ENCODE measurements at places on chromosomes 1 and 21.

DNA sequence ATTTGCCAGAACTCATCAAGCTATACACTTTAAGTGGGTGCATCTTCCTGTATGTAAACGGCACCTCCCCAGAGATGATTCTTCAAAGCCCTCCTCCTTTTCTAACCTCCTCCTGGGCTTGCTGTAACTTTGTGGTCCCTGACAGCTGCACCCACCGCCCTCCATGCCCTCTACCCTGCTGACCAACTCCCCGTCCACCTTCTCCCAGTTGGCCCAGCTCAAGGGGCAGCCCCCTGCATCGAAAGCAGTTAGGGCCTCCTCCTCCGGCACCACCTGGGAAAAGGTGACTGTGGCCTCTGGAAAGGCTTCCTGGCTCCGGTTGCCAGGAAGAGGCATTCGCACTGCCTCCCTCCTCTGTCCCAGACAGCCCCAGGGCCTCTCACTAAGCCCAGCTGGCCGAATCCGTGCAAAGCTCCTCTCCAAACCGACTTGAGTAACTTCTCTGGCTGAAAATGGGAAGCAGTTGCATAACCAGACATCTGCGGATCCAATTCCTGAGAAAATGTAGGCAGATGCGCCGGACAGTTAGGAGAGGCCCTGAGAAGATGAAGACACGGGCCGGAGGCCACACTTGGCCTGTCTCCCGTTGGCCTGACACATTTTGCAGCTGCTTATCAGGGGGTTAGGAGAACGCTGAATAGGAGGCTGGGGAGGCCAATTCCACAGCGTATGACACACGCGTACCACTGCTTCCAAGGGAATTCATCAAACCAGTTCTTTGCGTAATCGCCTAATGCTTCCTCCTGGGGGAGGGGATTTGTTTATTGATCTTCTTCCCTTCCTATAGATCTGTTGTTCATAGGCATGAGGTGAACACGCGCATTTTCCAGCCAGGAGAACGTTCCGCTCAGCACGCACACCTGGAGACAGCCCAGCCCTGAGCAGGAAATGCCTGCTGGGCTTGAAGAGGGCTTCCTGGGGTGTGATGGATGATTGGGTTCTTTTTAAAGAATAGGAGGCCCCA lies 48.7 kb upstream of the COL6A2 start:
- DNase-seq = peak; percentile 47

- no peak for DNase-seq
These were observed 318.6 kb downstream of the CAMTA1 start for GRCh38 chr1:7103874-7104273.

DNA sequence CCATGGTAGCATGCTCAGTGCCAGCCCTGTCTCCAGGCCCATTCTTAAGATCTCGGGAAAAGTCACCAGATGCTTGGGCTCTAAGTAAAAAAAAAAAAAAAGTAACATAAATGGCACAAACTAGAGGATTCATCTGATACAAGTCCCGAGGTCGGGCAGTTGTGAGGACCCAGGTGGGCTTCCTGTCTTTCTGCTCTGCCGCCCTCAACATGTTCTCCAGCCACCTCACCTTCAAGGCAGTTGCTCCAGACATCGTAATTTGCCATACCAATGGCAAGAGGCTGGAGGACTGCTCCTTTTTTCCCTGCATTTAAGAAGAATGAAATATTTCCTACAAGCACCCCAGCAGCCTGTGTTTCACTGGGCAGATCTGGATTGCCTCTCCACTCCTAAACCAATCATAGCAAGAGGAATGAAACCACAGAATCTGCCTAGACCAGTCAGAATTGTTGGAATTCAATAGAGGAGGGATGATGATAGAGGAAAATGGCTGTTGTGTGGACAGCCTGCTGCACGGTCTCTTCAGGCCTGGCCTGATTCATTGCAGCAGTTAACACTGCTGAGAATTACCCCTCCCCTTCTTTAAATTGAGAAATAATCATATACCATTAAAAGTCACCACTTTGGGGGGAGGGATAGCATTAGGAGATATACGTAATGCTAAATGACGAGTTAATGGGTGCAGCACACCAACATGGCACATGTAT lies 5.4 kb downstream of the HMGN2 start:
- no peak for DNase-seq

DNA sequence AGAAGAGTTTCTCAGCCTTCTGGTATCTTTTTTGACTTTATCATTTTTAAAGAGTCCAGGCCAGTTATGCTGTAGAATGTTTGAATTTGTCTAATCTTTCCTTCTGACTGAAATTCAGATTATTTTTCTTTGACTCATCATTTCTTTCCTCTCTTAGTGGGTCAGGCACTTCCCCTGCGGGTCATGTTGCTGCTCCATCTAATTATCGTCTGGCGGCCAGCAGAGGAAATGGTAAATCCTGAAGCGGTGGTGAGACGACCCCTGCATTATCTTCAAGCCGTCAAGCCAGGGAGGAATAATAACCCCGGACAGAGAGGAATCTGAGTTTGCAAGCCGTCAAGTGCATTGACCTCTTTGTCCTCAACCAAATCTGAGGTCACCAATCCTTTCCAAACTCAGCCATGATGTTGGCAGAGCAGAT lies 102.1 kb downstream of the ADSS2 start:
- no peak for DNase-seq

DNA sequence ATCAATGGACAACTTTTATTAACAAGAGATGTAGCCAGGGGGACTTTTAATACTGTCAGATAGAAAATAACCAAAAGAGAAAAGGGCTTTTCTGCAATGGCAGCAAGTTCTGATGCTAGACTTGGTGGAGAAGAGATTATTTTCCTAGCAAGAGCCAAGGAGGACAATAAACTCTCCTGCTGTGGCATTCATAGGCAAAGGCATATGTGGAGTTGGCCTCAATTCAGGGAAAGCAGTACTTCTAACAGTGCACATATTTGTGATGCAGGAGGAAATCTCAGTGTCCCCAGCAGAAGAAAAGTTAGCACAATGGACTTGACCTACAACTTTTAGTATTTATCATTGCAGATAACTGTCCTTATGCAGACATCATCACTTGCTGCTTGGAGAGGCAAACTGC lies 75.1 kb upstream of the GRIK1 start:
- no peak for DNase-seq

GRCh38 chr1:101371259-101371658 lies 134.4 kb downstream of the S1PR1 start:
- DNase-seq = no peak

- no peak for DNase-seq
These were observed 115.7 kb downstream of the AKT3 start for GRCh38 chr1:243734308-243734695.

DNA sequence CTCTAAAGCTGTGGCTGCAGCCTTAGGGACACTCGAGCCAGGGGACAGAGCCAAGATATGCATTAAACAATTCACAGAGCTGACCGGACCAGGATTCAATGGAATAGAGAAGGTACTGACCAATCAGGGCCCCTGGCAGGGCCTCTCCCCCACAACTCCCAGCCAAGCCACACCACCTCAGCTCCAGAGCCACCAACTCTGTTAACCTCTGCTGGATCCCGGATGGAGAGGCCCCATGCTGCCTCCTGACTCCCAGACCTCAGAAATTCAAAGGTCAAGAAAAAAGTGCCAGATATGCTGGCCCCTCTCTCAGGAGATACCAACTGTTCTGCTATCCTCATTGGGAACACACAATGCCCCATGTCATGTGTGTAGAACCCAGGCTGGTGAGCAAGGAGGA lies 62.1 kb downstream of the CD46 start:
- DNase-seq = no peak

GRCh38 chr1:36446746-36447145 lies 3.5 kb downstream of the OSCP1 start:
- DNase-seq = no peak

DNA sequence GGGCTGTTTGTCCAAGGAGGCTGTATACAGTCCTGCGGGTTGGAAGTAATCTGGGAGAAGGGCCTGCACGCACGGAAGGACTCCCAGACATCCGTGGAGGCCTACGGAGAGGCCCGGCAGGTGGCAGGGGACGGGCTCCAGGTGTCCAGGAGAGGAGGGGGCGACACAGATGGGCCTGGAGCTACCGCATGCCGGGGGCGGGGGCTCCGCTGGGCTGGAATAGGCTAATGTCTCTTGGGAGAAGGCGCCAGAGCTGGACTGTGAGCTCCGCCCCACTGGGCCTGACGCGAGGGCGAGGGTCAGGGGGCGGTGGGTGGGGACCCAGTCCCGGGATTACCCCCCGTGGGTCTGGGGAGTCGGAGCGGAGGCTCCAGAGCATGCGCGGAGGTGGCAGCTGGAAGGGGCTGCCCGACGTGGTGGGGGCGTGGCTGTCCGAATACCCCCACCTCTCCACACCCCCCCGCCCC lies 659 bp downstream of the AGO1 start:
- DNase-seq = peak; percentile 76

- no peak for DNase-seq
These were observed 7.3 kb downstream of the HHIPL2 start for GRCh38 chr1:222540598-222540995.

DNA sequence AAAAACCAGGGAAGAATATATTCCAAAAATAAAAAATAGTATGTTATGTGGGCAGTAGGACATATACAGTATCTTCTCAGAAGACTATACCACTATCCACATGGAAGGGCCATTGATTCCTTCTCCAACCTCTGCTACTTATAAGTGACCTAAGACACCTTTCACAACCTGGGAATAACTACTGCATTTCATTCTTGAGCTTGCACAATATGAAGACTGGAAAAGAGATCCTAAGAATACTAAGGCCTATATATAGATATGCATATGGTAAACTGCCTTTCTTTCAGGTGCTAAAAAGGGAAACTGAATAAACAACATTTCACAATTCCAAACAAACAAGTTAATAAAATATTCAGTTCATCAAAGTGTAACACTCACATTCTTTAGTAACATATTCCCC lies 32.0 kb upstream of the SDC3 start:
- DNase-seq = no peak

DNA sequence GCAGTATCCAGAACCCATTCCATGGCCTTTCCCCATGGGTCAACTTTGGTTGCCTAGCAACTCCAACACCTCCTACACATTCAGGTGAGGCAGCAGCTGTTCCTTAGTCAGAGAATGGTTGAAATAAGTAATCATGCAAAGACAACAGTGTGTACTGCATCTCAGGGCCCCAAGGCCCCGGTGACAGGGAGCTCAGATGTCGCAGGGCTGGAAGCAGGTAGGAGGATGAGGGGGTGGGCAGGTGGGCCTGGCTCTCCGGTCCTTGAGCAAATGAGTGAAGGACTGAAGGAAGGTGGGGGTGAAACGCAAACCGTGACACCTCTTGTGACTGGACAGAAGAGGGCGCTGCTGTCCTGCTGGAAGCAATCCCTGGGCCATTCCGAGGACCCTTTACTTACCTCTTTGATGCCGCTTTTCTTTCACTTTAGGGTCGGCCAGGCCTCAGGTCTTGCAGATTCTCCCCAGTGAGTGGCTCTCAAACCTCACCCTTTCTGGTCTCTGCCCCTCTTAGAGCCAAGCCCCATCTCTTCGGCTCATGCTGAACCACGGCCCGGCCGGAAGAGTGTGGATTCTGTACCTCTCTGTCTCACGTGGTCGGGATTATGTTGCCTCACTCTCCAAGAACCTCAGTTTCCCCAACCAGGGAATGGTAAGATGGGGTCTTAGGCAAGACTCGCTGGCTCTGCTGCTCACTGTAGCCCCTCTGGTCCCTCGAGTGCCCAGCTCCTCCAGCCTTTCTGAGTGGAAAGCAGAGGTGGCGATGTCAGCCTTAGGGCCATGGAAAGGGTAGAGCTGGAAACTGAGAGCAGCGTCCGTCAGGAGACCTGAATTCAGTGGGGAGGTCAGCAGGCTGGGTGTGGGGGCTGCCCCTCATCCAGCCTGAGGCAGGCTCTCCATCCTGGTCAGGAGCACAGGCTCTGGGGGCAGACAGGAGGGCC lies 5.6 kb upstream of the KCNA10 start:
- peak; percentile 53 for DNase-seq

- no peak for DNase-seq
These were observed 4.5 kb upstream of the RGL1 start for GRCh38 chr1:183800449-183800848.

DNA sequence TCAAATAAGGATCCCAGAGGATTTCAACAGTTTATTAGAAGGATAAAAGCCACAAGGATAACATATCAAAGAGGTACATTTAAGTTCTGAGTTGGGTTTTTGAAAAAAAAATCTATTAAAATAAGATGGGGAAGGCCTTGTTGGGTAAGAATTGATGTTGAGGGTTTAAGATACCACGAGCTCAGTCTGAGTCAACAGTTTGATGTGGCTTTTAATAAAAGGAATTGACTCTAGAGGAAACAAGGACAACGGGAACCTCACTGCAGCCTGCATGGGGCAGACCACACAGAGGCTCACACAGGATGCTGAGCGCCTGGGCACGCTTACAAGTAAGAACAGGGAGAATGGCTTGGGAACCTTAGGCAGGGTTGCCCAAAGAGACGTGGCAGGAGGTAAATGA lies 107.5 kb downstream of the TIAM1 start:
- no peak for DNase-seq

GRCh38 chr1:162421258-162422164 lies 9.6 kb upstream of the SH2D1B start:
- DNase-seq = no peak

- no peak for DNase-seq
These were observed 75.6 kb upstream of the CNIH3 start for GRCh38 chr1:224540535-224540934.
